ENCODE measurements at places on chromosomes 1 and 21.

DNA sequence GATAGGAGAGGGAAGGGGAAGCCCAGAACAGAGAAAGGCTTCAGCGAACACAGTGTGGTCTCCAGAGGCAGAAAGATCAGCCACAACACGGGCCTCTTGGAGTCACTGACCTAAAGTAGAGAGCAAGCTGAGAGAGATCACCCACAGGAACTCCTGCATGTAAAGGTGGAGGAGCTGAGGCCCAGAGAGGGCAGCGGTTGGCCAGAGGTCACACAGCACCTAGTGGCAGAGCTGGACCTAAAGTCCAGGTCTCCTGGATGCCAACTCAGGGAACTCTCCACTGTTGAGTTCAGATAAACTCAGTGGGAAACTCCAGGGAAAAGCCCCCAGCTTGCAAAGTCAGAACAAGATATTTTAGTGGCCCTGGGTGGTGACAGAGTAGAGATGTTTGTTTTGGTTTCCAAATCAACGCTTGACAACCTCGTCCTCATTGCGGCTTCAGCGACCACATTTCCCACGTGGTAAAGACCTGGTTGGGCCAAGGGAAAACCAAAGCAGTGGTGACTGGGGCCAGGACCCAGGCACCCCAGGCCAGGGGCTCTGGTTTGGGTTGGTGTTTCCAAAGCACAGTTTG, 4.6 kb downstream of the IFFO2 start:
- no peak for DNase-seq

DNA sequence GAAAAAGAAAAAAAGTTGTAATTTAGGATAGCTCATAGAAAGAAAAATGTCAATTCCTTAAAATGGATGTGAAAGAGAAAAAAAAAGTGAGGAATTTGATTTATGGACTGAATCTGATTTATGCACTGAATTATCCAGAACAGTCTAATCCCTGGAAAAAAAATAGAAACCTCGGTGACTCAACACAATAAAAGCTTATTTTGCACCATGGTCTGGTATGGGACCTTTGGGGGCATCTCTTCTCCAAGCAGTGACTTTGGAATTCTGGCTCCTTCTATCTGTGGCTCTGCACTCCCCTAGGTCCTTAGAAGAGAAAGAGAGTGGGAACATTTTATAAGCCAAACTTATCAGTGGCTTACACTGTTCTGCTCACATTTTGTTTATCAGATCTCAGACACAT, 471.7 kb upstream of the B3GALT2 start:
- no peak for DNase-seq

- DNase-seq: no peak
These were observed 60.6 kb downstream of the PTPRC start for GRCh38 chr1:198699167-198700015.

GRCh38 chr1:201329801-201330200, 46.5 kb downstream of the PKP1 start:
- DNase-seq: no peak

GRCh38 chr21:32249511-32250280, 29.2 kb downstream of the MIS18A start:
- no peak for DNase-seq

DNA sequence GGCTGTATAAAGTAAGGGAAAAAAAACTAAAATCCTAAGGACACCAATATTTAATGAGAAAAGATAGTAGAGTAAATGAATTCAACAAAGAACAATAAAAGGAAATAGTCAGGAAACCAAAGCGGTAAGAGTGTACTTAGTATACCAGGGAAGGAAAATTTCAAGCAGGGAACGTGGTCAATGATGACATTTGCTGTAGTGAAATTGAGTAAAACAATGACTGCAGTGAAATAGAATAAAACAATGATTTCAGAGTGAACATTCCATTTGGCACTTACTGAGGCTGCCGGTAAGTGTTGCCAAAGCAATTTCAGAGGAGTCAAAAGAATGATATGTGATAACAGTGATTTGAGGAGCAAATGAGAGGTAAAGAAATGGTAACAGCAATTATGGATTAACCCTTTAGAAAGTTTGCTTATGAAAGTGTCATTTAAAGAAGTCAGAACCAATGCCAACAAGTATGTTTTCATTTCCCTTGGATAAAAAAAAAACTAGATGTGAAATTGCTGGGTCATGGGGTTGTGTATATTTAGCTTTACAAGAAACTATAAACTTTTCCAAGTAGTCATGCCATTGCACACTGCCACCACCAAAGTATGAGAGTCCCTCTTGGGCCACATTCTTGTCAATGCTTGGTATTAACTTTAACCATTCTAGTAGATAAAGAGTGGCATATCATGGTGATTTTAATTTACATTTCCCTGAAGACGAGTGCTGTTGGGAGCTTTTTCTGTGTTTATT, 50.5 kb downstream of the VCAM1 start:
- DNase-seq: no peak

Data from HS-5 (cell line).